ENCODE measurements at places on chromosomes 7 and 10. TPM values are rescaled to one million over a fixed set of nuclear protein-coding genes. Genes with fewer than 3 reads are reported as not detected.

DNA sequence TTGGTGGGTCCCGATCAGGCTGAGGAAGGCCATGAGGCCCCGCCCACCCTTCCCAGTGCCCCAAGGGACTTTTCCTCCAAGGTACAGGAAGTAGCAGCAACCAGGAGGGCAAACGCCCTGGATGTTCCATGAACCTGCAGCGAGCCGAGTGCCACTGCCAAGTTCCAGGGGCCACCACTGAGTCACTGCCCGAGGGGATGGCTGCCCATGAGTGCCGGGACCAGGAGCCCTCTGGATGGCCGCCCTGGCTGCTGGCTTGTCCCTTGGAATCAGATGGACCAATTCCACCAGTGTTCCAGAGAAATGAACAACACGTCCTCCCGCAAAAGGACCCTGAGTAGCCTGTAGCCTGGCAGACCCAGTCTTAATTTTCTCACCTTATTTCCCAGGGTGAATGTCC lies 74.2 kb downstream of the ZRANB1 start:
- no peak overlapping the region for H3K4me3 ChIP-seq
- peak overlapping the region; percentile 17 for H3K27ac ChIP-seq
- no peak for DNase-seq
- no peaks in the 10 kb centered on the region for H3K36me3 ChIP-seq
- no peaks in the 10 kb centered on the region for H3K27me3 ChIP-seq
- no peaks in the 10 kb centered on the region for H3K4me1 ChIP-seq

FKBP6 gene
- total RNA-seq = not detected

DNA sequence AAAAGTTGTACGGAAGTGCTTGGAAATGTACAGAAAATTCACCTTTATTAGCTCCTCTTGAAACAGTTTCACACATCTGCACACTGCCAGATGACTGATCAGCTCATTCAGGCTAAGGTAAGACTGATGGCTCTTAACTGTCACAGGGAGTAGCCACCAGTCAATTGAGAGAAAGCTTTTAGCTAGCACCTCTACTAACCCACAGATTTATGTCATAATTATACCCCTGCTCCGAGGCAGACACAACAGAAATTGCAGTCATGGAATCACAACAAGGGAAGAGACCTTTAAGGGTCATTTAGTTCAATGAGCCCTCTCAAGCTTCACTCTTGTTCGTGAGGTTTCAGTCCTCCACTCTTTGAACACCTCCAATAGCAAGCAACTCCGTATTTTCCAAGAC lies 235.4 kb downstream of the TRIL start:
- H3K4me3 ChIP-seq = no peak overlapping the region
- no peaks in the 10 kb centered on the region for H3K4me1 ChIP-seq
- DNase-seq = no peak
- H3K36me3 ChIP-seq = no peaks in the 10 kb centered on the region
- H3K27ac ChIP-seq = no peak overlapping the region
- no peaks in the 10 kb centered on the region for H3K27me3 ChIP-seq

DNA sequence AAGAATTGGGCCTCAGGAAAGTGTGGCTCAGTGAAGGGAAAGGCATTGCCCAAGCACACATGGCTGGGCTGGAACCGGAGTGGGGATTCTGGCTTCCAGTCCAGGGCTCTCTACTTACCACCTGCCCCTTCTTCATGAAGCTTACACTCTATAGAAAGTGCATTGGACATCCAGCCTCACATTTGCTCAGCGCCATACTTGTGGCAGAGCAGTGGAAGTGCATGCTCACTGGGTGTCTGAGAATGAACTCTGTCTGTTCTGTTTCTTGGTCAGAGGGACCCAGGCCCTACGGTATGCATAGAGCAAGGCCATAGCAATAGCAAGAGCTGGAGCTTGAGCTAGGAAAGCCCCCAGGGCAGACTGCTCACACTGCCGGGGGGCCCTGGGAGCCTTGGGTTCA lies 1253.5 kb downstream of the TYW1 start:
- no peak overlapping the region for H3K27ac ChIP-seq
- no peaks in the 10 kb centered on the region for H3K36me3 ChIP-seq
- no peak overlapping the region for H3K4me3 ChIP-seq
- H3K4me1 ChIP-seq = no peaks in the 10 kb centered on the region
- DNase-seq = no peak

LLCFC1 gene
- not detected for total RNA-seq

AUTS2 gene
- 5.9 TPM for total RNA-seq

- H3K27me3 ChIP-seq = no peaks in the 10 kb centered on the region
- no peak overlapping the region for H3K27ac ChIP-seq
- no peak overlapping the region for H3K4me3 ChIP-seq
- no peaks in the 10 kb centered on the region for H3K4me1 ChIP-seq
Measured at GRCh38 chr10:132232023-132232951, 45.5 kb downstream of the DPYSL4 start.

HYAL4 gene
- not detected for total RNA-seq

Measured in pancreas (tissue), 10 donors.